ENCODE measurements at places on chromosomes 13 and 19. TPM values are rescaled to one million over a fixed set of nuclear protein-coding genes. Genes with fewer than 3 reads are reported as not detected.

ACP5 gene
- total RNA-seq: 10.3 TPM

FFAR1 gene
- total RNA-seq: 0.23 TPM

TMEM59L gene
- not detected for total RNA-seq

TMEM147 gene
- total RNA-seq: 73.8 TPM

- H3K27me3 ChIP-seq: no peaks in the 10 kb centered on the region
- peak overlapping the region; percentile 71 for H3K27ac ChIP-seq
- peaks cover 38% of the 10 kb centered on the region for H3K4me1 ChIP-seq
- peaks cover 59% of the 10 kb centered on the region for H3K36me3 ChIP-seq
- DNase-seq: peak; percentile 85
These were observed 21.2 kb downstream of the PCID2 start for GRCh38 chr13:113187263-113187669.

DNA sequence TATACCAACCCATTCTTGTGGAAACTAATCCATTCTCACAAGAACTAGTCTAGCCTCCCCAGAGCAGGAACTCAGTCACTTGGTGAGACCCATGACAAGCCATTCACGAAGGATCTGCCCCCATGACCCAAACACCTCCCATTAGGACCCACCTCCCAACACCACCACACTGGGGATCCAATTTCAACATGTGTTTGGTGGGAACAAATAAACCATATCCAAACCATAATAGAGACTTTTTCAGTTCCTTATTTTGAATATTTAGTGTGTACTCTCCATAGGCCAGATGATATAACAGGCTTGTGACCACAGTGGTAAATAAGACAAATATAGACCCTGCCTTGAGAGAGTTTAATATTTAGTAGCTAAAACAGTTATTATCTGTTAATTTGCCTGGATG is 227.5 kb upstream of the SERP2 start:
- no peaks in the 10 kb centered on the region for H3K36me3 ChIP-seq
- H3K27ac ChIP-seq: no peak overlapping the region
- no peak for DNase-seq

DNA sequence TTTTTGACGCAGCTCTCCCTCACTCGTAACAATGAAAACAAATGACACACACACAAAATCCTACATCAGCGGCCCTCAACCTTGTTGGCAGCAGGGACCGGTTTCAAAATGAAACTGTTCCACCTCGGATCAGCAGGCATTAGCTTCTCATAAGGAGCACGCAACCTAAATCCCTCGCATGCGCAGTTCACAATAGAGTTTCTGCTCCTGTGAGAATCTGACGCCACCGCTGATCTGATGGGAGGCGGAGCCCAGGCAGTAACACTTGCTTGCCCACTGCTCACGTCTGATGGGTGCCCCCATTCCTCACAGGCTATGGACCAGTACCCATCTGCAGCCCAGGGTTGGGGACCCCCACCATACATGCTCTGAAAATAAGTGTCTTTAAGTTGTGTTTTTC is 43.4 kb downstream of the DHRS12 start:
- peaks cover 35% of the 10 kb centered on the region for H3K4me1 ChIP-seq
- no peak overlapping the region for H3K4me3 ChIP-seq
- no peak overlapping the region for H3K27ac ChIP-seq
- no peaks in the 10 kb centered on the region for H3K27me3 ChIP-seq
- H3K36me3 ChIP-seq: peaks cover 3% of the 10 kb centered on the region

DNA sequence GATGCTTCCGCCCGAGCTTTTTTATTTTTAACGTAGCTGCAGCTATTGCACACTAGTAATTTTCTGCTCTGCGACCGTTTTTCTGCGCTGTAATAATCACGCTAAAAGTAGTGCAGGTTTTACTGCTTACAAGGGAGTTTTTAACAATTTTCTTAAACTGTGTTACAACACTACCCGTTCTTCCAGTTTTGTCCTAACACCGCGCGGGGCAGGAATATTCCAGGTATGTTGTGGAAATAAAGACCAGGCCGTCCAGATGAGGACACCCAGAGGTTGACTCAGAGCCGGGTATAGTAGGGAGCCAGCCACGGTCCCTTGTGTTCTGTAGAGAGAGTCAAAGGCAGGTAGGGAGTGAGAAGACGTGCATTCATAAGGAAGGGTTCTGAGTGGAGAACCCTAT is 21.7 kb downstream of the ZNF274 start:
- no peak for DNase-seq
- H3K27ac ChIP-seq: no peak overlapping the region
- H3K4me3 ChIP-seq: no peak overlapping the region
- H3K27me3 ChIP-seq: no peaks in the 10 kb centered on the region
- H3K36me3 ChIP-seq: peaks cover 95% of the 10 kb centered on the region

DNA sequence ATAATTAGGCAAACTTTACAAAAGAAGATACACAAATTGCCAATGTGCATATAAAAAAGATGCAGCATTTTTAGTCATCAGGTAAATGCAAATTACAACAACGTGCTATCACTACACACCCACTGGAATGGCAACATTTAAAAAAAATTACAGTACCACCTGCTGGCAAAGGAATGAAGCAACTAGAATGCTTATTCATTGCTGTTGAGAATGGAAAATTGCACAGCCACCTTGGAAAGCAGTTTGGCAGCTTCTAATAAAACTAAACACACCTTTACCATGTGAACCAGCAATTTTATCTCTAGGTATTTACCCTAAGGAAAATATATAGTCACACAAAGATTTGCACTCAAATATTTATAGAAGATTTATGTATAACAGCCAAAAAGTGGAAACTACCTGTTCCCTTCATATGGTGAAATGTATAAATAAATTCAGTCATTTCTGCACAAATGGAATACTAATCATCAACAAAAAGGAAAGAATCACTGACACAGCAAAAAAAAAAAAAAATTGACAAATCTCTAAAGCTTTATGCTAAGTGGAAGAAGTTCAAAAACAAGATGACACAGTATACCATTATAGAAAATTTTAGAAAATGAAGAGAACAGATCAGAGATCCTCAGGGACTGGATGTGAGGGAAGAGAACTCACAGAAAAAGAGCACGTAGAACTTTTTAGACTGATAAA is 30.3 kb downstream of the OXGR1 start:
- no peak overlapping the region for H3K4me3 ChIP-seq
- no peaks in the 10 kb centered on the region for H3K36me3 ChIP-seq
- H3K4me1 ChIP-seq: no peaks in the 10 kb centered on the region
- no peak overlapping the region for H3K27ac ChIP-seq
- DNase-seq: no peak

- H3K4me1 ChIP-seq: peaks cover 65% of the 10 kb centered on the region
- peak overlapping the region; percentile 61 for H3K27ac ChIP-seq
- H3K4me3 ChIP-seq: peak overlapping the region; percentile 76
These were observed 12.0 kb upstream of the CEACAM21 start for GRCh38 chr19:41563854-41564514.

- no peak for DNase-seq
- peaks cover 18% of the 10 kb centered on the region for H3K4me1 ChIP-seq
- no peaks in the 10 kb centered on the region for H3K36me3 ChIP-seq
- no peak overlapping the region for H3K4me3 ChIP-seq
- H3K27me3 ChIP-seq: no peaks in the 10 kb centered on the region
- H3K27ac ChIP-seq: no peak overlapping the region
These were observed 88.0 kb downstream of the ATP11A start for GRCh38 chr13:112777637-112778406.

- H3K36me3 ChIP-seq: peaks cover 1% of the 10 kb centered on the region
- H3K4me3 ChIP-seq: peak overlapping the region; percentile 41
- DNase-seq: peak; percentile 88
These were observed 14.6 kb downstream of the FAM187B start for GRCh38 chr19:35213663-35214632.

GRCh38 chr13:36553491-36553890 is 120.3 kb upstream of the SERTM1 start:
- no peaks in the 10 kb centered on the region for H3K36me3 ChIP-seq
- peaks cover 2% of the 10 kb centered on the region for H3K27me3 ChIP-seq
- H3K4me3 ChIP-seq: no peak overlapping the region
- no peak for DNase-seq

DNA sequence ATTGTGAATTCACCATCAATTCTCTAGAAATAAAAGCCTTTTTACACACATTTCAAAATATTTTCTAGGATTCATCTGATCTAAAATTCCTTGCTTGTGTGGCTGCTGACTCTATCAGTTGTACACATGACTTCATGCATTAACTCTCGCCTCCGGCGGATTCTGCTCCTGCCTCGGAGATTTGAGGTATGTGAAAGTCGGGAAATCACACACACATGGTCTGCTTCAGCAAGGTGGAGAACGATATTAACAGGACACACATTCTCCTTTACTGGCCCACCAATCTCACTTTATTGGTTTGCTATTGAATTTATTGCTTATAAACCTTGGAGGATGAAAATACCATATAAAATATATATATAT is 855.7 kb downstream of the SLITRK5 start:
- H3K27me3 ChIP-seq: no peaks in the 10 kb centered on the region
- no peaks in the 10 kb centered on the region for H3K4me1 ChIP-seq
- H3K36me3 ChIP-seq: no peaks in the 10 kb centered on the region
- DNase-seq: no peak

- H3K36me3 ChIP-seq: no peaks in the 10 kb centered on the region
- H3K4me1 ChIP-seq: no peaks in the 10 kb centered on the region
- no peak overlapping the region for H3K4me3 ChIP-seq
- no peak overlapping the region for H3K27ac ChIP-seq
- H3K27me3 ChIP-seq: peaks cover 4% of the 10 kb centered on the region
These were observed 158.0 kb downstream of the KCTD15 start for GRCh38 chr19:33954686-33955085.

- H3K36me3 ChIP-seq: no peaks in the 10 kb centered on the region
- no peak overlapping the region for H3K4me3 ChIP-seq
- H3K27me3 ChIP-seq: peaks cover 6% of the 10 kb centered on the region
- H3K27ac ChIP-seq: no peak overlapping the region
These were observed 8.9 kb upstream of the GDF15 start for GRCh38 chr19:18377026-18377425.

GRCh38 chr19:30312582-30313352 is 59.4 kb upstream of the ZNF536 start:
- H3K27ac ChIP-seq: no peak overlapping the region
- no peaks in the 10 kb centered on the region for H3K36me3 ChIP-seq
- no peaks in the 10 kb centered on the region for H3K4me1 ChIP-seq

DNA sequence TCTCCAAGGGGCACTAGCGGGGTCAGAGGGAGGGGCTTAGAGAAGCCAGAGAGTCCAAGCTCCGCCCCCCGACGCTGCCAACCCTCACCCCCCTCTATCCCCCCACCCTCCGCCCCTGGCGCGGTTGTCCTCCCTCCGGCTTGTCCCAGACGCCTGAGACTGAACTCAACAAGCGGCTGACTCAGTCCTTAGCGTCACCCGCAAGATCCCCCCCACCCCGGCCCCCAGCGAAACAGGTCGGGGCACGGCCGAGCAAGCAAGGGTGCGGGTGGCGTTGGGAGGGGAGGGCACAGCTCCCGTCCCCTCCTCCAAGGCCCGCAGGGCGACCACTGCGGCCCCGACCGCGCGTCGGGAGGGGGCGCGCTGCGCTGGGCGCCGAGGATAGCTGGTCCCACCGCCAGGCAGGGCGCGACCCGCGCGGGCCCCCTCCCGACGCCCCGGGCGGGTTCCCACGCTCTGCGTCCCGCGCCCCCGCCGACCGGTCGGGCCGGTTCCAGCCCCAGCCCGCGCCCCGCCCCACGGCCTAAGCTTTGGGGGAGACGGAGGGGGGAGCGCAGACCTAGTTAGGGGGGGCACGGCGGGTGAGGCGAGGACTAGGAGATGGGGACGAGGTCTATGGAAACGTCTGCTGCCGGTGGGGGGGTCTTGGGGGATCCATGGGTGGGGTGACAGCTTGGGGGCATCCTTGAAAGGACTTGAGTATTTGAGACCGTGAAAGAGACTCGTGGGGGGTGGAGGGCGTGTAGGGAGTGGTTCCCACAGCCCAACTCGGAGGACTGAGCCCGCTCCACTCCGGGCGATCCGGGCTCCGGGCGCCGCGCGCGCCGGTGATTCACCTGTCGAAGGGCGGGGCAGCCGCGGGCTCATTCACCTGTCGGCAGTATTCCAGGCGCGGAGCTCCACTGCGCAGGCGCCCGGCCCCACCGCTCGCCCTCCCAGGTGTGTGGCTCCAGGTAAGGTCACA is 5.1 kb downstream of the NOTCH3 start:
- peak; percentile 61 for DNase-seq
- no peaks in the 10 kb centered on the region for H3K36me3 ChIP-seq
- H3K27me3 ChIP-seq: peaks cover 46% of the 10 kb centered on the region
- H3K27ac ChIP-seq: no peak overlapping the region

DNA sequence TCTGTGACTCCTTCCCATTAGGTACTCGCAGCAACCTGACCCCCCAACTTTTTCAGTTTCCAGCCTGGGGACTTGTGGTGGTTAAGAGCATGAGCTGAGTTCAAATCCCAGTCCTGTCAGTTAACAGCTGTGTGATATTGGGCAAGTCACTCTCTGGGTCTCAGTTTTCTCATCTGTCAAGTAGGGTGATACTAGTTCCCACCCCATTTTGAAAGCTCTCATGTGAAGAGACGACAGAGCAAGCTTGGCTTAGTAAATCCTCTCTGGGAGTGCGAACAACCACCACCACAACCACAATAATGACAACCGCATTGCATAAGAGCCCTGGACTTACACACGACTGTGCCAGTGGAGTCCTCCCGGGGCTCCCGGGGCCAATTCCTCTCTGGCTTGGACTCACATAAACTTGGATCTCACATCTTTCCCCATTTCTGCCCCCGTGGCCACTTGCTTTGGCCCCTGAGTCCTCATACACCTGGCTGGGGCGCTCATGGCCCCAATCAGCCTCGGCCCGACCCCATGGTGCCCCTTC is 454 bp downstream of the BLVRB start:
- peaks cover 30% of the 10 kb centered on the region for H3K4me1 ChIP-seq
- H3K27me3 ChIP-seq: peaks cover 11% of the 10 kb centered on the region
- peak overlapping the region; percentile 83 for H3K27ac ChIP-seq
- H3K4me3 ChIP-seq: peak overlapping the region; percentile 77
- H3K36me3 ChIP-seq: peaks cover 4% of the 10 kb centered on the region
- DNase-seq: peak; percentile 72

- H3K4me3 ChIP-seq: peak overlapping the region; percentile 63
- H3K4me1 ChIP-seq: peaks cover 40% of the 10 kb centered on the region
- DNase-seq: peak; percentile 91
- no peaks in the 10 kb centered on the region for H3K27me3 ChIP-seq
These were observed 26.5 kb downstream of the MPND start for GRCh38 chr19:4369888-4370260.

DNA sequence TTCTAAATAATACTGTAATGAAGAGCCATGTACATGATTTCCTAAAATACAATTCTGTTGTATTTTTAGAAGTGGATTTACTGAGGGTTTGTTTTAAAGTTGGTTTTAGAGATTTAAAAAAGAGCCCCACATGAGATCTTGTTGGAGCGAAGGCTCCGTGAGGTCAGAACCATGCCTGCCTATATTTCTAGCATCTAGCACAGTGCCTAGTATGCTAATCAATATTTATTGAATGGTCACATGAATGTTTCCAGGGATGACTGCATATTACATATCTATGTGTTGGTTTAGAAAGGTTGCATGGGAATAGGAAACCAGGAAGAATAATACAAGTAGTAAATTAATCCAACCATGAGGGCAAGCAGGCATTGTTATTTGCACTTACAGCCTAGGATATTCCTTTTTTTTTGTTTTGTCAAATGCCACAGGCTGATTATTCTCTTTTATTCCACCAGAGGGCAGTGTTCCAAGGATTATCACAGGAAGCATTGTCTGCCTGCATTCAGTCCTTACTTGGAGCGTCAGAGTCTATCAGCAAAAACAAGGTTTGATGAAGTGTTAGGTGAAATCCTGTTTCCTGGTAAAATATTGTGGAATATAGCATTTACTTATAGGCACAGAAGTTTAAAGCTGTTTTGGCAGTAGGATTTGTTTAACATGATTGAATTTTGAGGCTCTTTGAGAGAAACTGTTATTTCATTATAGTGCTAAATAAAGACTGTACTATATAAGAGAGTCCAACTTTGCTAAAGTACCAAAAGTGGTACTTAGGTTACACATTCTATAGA is 46.8 kb downstream of the COG3 start:
- peak overlapping the region; percentile 66 for H3K27ac ChIP-seq
- H3K36me3 ChIP-seq: peaks cover 26% of the 10 kb centered on the region
- H3K4me1 ChIP-seq: peaks cover 14% of the 10 kb centered on the region
- no peaks in the 10 kb centered on the region for H3K27me3 ChIP-seq
